Placental epithelial cell (primary cell): ENCODE measurements at places on chromosomes 13 and 19. TPM values are rescaled to one million over a fixed set of nuclear protein-coding genes. Genes with fewer than 3 reads are reported as not detected.

KLK6 gene
- total RNA-seq, result 0.39 and 1.6 TPM in 2 replicates

HIPK4 gene
- 0.22 and 0.39 TPM in 2 replicates for total RNA-seq

PROZ gene
- total RNA-seq, result not detected in 2 replicates

CPB2 gene
- total RNA-seq, result 1.6 TPM in 1 of 2 replicates, not detected in the other

CEACAM20 gene
- not detected in 2 replicates for total RNA-seq

ZNF333 gene
- total RNA-seq, result 12.5 and 13.3 TPM in 2 replicates

MPHOSPH8 gene
- 14.3 and 29.1 TPM in 2 replicates for total RNA-seq

ZNF284 gene
- total RNA-seq, result 4.8 and 5.1 TPM in 2 replicates

LGALS14 gene
- total RNA-seq, result not detected in 2 replicates

OR7A5 gene
- 0.98 and 4.7 TPM in 2 replicates for total RNA-seq

FAM216B gene
- not detected in 2 replicates for total RNA-seq

ZNF665 gene
- total RNA-seq, result 10.6 and 16.9 TPM in 2 replicates

PSG6 gene
- 0.43 TPM in 1 of 2 replicates, not detected in the other for total RNA-seq

SPACA4 gene
- total RNA-seq, result not detected in 2 replicates

ZNF540 gene
- 0.65 and 1.6 TPM in 2 replicates for total RNA-seq

ODAD3 gene
- under 0.01 TPM in 1 of 2 replicates, not detected in the other for total RNA-seq

OR10H1 gene
- total RNA-seq, result not detected in 2 replicates

OXGR1 gene
- not detected in 2 replicates for total RNA-seq

CATSPERD gene
- under 0.01 TPM in 1 of 2 replicates, not detected in the other for total RNA-seq

LRRC8E gene
- total RNA-seq, result 10.6 and 11.8 TPM in 2 replicates

ARHGAP45 gene
- total RNA-seq, result 1.2 and 8.4 TPM in 2 replicates

LEUTX gene
- not detected in 2 replicates for total RNA-seq

CD33 gene
- not detected in 2 replicates for total RNA-seq

STOML3 gene
- total RNA-seq, result not detected in 2 replicates

OLFM2 gene
- not detected in 2 replicates for total RNA-seq

KLK3 gene
- total RNA-seq, result not detected in 2 replicates

MATK gene
- total RNA-seq, result not detected in 2 replicates

C1QTNF9 gene
- total RNA-seq, result not detected in 2 replicates

RGL3 gene
- total RNA-seq, result 2.4 TPM in 1 of 2 replicates, not detected in the other

LENG8 gene
- 80.7 and 95.8 TPM in 2 replicates for total RNA-seq

ZNF578 gene
- total RNA-seq, result 3.4 and 6.3 TPM in 2 replicates

ZNF580 gene
- total RNA-seq, result 8.1 and 10.2 TPM in 2 replicates

ZNRF4 gene
- not detected in 2 replicates for total RNA-seq

CGB5 gene
- total RNA-seq, result 0.39 TPM in 1 of 2 replicates, not detected in the other

SIGLEC8 gene
- not detected in 2 replicates for total RNA-seq

CYP4F8 gene
- not detected in 2 replicates for total RNA-seq

SGCG gene
- 0.87 and 5.1 TPM in 2 replicates for total RNA-seq

NCAN gene
- under 0.01 TPM in 1 of 2 replicates, not detected in the other for total RNA-seq

YJEFN3 gene
- total RNA-seq, result 0.39 and 0.76 TPM in 2 replicates

MAST1 gene
- under 0.01 and 0.43 TPM in 2 replicates for total RNA-seq

RFPL4AL1 gene
- total RNA-seq, result not detected in 2 replicates

ZNF534 gene
- not detected in 2 replicates for total RNA-seq

SLC25A41 gene
- not detected in 2 replicates for total RNA-seq

PLVAP gene
- total RNA-seq, result not detected in 2 replicates

TNNT1 gene
- 28.4 and 80.9 TPM in 2 replicates for total RNA-seq

ATP1A3 gene
- total RNA-seq, result 0.11 TPM in 1 of 2 replicates, not detected in the other

CGB8 gene
- total RNA-seq, result 0.39 and 2.3 TPM in 2 replicates

ZNF66 gene
- 6.2 and 6.7 TPM in 2 replicates for total RNA-seq

FXYD5 gene
- 93.8 and 133 TPM in 2 replicates for total RNA-seq

GPC6 gene
- total RNA-seq, result 0.11 and 0.39 TPM in 2 replicates

NLRP12 gene
- total RNA-seq, result under 0.01 TPM in 1 of 2 replicates, not detected in the other

PRR22 gene
- 0.79 TPM in 1 of 2 replicates, not detected in the other for total RNA-seq

LDLR gene
- 66.7 and 263 TPM in 2 replicates for total RNA-seq
